ENCODE measurements at places on chromosomes 1 and 21. TPM values are rescaled to one million over a fixed set of nuclear protein-coding genes. Genes with fewer than 3 reads are reported as not detected.

DNA sequence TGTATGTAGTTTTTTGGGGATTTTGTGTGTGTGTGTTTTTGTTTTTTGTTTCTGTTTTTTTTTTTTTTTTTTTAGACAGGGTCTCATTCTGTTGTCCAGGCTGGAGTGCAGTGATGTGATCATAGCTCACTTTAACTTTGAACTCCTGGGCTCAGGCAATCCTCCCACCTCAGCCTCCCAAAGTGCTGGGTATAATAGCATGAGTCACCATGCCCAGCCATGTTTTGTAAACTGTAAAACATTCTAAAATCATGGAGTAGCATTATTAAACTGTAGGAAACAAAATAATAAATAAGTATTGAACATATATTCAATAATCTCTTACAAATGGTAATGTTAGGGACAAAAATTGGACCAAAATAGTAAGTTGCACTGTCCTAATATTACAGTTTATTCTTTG is 124.0 kb downstream of the FAF1 start:
- DNase-seq = no peak

DNA sequence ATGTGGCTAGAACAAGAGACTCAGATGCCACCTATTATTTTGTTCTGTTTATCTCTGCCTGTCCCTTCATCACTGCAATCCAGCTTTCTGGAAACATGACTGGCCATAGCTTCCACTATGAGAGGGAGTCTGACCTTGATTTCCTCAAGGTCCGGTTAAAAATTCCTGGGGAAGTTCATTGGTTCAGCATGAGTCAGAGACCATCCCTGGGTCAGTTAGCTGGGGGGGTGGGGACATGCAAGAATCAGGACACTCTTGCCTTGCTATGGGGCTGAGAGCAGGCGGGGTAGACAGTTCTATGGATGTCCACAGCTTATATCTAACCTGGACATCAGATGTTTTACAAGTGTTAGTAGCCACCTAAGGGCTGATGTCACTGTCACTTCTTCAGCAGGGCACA is 81.1 kb downstream of the TENT5C start:
- no peak for DNase-seq

TEX38 gene
- total RNA-seq = not detected

DNA sequence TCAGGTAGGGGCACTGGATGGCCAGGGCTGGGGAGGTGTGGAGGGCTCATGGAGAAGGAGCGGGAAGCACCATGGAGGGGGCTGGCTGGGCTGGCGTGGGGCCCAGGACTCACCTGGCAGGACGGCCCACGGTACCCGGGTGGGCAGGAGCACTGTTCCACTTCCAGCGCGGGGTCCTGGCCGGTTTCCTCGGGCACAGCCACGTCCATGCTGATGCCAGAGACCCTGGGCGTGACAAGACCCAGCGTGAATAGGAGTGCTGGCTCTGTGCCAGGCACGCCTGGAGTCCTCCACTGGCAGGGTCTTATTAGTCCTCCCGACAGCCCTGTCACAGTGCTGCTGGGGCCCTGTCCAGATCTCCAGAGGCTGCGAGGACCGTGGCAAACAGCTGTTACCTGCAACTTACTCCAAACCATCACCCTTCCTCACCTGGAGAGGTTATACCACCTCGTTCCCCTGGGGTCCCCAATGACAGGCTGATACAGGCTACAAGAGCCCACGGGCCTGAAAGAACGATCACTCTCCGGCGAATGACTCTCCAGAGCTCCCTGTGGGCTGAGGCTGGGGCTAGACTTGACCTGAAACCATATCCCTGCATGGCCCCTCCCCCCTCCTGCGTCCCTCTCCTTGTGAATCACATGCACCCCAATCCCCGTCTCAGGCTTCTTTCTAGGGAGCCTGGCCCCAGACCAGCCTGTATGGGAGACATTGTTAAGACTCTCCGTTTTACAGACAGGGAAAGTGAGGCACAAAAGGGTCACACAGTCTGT is 62.1 kb downstream of the HSPG2 start:
- no peak for DNase-seq

SSX2IP gene
- total RNA-seq = 16.8 TPM

PRDX1 gene
- total RNA-seq = 309 TPM

DCST1 gene
- total RNA-seq = not detected

MYOC gene
- not detected for total RNA-seq

SLC45A3 gene
- 0.18 TPM for total RNA-seq

- DNase-seq = no peak
These were observed 9.6 kb downstream of the PARS2 start for GRCh38 chr1:54754486-54755285.

DNA sequence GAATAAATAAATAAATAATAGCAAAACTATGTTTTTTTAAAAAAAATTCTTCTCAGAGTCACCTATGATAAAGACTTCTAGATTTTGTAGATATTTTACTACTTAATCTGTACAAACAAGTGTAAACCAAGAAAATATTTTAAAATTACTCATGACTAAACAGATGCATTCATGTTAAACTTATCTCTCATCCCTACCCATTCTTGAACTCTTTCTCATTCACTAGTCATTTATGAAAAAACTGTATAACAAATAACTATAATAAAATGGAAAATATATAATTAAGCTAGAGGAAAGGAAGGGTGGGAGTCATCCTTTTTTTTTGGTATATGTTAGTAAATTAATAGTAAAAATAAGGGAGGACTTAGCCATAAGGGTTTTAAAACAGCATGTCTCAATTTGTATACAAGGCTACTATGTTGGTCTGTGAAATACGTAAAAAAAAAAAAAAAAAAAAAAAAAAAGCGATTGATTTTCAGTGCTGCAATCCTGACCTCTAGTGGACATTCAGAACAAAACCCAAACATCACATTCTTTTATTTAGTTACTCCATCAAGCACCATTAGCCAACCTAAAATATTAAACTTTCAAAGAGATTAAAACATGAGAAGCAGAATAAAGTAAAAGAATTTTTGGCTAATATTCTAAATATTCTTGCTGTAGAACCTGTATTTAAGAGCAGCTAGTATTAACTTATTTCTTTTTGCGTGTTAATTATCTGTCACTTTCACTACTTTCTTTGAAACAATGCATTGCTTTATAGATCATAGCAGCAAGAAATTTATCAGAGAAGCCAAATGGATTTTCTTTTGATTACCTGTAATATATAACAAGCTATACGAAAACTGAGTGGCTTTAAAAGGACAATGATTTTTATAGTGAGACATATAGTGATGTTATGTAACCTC is 255.8 kb upstream of the CACYBP start:
- no peak for DNase-seq

GRCh38 chr1:155070158-155070621 is 6.7 kb downstream of the EFNA4 start:
- no peak for DNase-seq

DNA sequence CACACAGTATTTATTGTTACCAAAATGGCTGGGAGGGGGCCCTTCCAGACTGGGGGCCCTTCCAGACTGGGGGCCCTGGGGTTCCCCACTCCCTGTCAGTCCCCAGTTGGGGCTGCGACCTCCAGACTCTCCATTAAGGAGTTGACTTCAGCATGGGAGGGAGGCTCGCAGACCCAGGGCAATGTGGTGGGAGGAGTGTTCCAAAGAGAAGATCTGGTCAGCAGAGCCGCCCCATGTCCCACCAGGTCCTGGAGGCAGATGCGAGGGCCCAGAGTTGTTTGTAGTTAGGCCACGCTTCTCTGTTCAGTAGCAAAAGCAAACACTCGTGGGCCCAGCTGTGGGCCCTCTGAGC is 285.5 kb downstream of the LRRC40 start:
- no peak for DNase-seq

GUCA2B gene
- total RNA-seq = not detected

ATAD3A gene
- total RNA-seq = 26.5 TPM

EPHB2 gene
- total RNA-seq = not detected

DNA sequence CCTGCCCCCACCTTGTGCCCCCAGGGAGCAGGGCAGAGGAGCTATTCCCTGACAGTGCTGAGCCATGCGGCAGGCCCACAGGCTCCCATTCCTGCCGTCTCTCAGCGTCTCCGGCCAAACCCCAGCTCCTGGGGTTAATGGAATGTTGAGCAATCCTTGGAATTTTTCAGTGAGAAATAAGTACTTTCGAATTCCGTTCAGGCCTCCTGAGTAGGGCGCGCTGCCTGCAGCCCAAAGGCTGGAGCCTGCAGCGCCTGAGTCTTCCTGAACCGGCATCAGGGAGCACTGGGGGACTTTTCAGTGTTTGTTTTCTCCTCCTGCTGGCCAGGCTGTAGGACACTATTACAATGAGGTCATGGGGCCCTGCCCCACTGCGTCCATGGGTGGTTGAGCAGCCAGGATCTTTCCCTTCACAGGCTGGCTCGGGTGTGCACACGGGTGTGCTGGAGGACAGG is 33.3 kb upstream of the CSF1 start:
- DNase-seq = no peak

DNA sequence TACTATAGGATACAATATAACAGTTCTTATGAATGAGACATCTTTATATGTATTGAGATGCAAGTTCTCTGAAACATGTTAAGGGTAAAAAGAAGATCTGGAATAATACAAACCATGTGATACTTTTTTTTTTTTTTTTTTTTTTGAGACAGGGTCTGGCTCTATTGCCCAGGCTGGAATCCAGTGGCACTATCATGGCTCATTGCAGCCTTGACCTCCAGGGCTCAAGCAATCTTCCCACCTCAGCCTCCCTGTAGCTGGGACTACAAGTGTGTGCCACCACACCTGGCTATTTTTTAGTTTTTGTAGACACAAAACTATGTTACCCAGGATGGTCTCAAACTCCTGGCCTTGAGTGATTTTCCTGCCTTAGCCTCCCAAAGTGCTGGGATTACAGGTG is 22.1 kb upstream of the MCL1 start:
- DNase-seq = no peak

AMIGO1 gene
- 1.2 TPM for total RNA-seq

DNA sequence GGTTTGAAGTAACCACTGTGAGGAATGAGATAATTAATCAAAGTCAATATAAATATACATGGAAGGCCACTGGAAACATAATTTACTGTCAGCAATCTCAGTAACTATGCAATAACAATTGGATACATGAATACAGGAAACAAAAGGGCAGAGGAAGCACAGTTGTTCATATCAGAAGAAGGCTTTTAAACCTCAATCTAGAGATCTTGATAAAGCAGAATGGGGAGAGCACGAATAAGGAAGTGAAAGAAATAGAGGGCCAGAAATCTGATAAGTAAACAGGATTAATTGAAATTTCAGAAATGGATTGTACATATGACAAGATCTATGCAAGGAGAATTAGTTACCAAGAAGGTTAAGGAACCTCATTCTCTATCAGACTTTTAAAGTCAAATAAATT is 93.0 kb downstream of the EVI5 start:
- no peak for DNase-seq

- no peak for DNase-seq
These were observed 19.7 kb downstream of the YARS1 start for GRCh38 chr1:32797456-32797855.

DNA sequence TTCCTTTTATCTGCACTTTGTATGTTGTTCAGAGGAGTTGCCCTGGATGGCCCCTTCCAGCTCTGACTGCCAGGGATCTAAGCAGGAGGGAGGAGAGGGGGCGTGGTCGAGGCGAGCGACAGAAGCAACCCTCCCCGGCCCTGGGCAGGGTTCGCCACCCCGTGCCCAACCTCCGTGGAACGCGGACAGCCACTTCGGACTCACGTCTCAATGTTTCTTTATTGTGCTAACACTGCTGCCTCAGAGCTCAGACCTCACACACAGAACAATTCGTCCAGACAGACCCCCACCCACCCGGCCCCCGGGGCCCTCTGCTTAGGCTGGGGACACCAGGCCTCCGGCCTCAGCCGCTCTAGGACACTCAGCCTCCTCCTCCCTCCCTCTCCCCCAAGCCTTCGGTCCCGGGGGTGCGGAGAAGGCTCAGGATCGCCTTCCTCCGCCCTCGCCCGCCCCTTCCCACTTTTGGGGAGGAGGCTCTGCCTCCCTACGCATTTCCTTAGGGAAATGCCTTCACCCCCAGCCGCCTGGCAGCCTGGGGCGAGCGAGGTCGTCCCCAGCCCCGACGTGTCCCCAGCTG is 8.3 kb downstream of the VSIG8 start:
- DNase-seq = no peak

DNA sequence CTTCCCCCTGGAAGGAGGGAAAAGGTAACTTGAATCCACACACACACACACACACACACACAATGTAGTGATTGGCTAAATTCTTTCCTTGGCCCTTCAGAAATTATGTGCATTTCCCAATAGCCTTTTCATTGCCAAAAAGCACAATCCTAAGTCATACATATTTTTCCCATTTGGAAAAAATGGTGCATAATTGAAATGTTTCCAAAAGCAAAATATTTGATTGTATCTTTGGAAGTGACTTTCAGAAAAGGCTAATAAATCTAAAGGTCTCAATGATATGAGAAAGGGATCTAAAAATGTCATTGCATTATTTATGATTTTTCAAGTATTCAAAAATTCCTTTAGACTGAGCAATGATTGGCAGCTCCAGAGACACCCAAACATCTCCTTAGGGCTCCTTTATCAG is 43.5 kb upstream of the NEK7 start:
- DNase-seq = no peak

PLXNA2 gene
- 0.43 TPM for total RNA-seq

WLS gene
- not detected for total RNA-seq

- DNase-seq = peak; percentile 13
These were observed 35.1 kb upstream of the PRSS38 start for GRCh38 chr1:227780101-227781044.

DNA sequence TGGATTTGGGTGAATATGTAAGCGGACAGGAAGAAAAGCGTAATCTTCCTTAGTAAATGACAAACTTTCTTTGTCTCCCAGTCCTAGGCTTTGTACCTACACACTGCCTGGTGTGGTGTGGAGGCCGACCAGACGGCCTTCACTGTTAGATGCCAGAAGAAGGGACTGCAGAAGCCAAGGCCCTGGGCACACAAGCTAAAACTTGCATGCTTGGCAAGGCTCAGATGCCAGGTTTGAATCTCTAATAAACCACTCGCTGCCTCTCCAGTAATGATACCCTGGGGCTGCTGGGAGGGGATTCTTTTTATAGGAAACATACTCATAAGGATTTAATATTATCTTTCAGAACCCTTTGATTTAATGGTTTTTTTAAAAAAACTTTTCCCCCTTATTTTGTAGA is 263.8 kb downstream of the PTPRC start:
- DNase-seq = no peak

DNA sequence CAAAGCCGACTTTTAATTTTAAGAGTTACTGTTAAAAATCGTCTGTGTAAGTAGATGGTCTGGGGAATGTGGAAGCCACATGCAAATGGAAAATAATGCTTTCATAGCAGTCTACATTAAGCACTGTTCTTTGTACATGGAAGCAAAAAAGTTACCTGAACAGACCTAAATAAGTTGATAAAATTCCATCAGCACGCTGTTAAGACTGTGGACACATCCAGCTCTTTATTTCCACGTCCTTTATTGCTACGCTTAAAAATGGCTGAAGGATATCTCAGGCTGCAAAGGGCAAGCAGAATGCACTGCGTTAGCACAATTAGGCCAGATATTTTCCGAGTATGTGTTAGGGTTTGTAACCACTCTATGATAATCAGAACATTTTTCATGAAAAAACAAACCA is 22.3 kb downstream of the NR5A2 start:
- DNase-seq = no peak

All from activated CD4-positive, alpha-beta memory T cell treated with anti-CD3 and anti-CD28 coated beads, Interleukin-2, amount 10 ng/mL, durations not matched to agents 7 days and 5 days (primary cell).